Right lung (tissue), 10 donors: ENCODE measurements at places on chromosomes 2 and 18. TPM values are rescaled to one million over a fixed set of nuclear protein-coding genes. Genes with fewer than 3 reads are reported as not detected.

Gene CDCA7
- polyA plus RNA-seq: 64.1 TPM

Gene SSB
- polyA plus RNA-seq: 175 TPM

GRCh38 chr2:235643680-235644511, 150.1 kb downstream of the AGAP1 start:
- DNase-seq: no peak

DNA sequence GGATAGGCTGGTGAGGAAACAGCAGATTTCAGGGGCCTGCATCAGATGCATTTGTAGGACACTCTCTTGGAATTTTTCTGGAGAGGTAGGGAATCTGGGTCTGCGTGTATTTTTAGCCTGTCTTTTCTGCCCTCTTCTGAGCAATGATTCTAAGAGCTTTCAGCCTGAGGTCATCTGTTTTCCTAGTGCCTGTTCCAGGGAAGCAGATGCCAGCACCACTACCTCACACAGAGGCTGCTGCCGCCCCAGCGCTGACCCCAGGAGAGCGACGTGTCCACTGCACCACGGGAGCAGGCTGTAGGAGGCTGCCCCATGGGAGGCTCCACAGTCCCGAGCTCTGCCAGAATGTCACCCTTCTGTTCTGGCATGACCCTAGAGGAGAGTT, 316.5 kb downstream of the CYP26B1 start:
- no peak for DNase-seq

GRCh38 chr2:1727101-1727771, 17.1 kb downstream of the PXDN start:
- no peak for DNase-seq
